ENCODE measurements at places on chromosomes 12 and 14.

- no peak for DNase-seq
These were observed at the start of gene OVCH1 for GRCh38 chr12:29497588-29497987. Gene OVCH1, minus strand, starts transcription at chr12:29497686. Its CDS starts 0 bp downstream, at chr12:29497686.

DNA sequence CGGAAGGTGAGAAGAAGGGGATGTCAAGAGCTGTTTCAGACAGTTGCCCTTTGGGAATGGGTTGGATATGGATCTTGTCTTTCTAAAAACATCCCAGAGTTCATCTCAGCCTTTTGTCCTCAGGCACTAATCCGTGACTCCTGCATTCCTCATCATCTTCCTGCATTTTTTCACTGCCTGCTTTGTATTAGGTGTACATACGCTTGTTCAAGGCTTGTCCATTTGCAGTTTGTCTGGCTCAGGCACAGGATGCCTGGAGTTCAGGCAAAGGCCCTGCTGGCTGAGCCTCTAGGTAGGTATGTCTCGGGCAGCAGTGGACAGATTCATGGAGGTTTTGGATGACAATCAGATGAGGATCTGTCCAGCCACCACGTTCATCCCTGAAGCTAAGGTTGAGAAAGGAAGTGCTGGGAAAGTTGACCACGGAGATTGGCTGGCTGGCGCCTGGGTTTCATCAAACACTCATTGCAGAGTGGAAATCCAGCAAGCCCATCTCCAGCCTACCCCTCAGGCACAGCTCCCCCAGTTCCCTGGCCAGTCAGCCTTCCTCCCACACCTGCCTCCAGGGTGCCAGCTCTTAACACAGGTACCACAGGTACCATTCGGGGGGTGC, 12.4 kb upstream of the TMEM106C start:
- no peak for DNase-seq

GRCh38 chr12:49505672-49506071, 33.2 kb upstream of the KCNH3 start:
- DNase-seq, result no peak

DNA sequence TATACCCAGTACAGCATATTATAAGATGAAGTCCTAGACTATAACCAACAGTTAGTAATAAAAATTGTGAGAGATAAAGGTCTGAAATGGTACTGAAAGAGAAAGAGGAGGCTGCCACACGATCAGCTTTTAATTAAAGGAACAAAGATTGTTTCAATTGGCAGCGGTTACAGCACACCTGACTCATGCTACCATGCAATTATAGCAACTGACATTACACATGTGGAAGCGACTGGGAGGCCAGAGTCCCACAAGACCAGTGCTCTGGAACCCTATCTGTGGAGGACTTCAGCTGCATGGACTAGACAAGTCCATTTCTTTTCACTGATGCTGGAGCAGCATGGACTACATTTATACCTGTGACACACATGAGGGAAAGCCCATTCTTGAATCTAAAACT, 55.2 kb downstream of the SEL1L start:
- DNase-seq, result no peak
